ENCODE measurements at places on chromosomes 1 and 21.

GRCh38 chr1:230271300-230272035, 154.7 kb downstream of the PGBD5 start:
- DNase-seq, result peak; percentile 12

- no peak for DNase-seq
Measured at GRCh38 chr1:82597649-82598048, 796.9 kb downstream of the ADGRL2 start.

DNA sequence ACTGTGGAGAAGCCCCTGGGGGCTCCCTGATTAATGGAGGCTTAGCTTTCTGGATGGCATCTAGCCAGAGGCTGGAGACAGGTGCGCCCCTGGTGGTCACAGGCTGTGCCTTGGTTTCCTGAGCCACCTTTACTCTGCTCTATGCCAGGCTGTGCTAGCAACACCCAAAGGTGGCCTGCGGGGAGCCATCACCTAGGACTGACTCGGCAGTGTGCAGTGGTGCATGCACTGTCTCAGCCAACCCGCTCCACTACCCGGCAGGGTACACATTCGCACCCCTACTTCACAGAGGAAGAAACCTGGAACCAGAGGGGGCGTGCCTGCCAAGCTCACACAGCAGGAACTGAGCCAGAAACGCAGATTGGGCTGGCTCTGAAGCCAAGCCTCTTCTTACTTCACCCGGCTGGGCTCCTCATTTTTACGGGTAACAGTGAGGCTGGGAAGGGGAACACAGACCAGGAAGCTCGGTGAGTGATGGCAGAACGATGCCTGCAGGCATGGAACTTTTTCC, 24.8 kb downstream of the PCSK9 start:
- DNase-seq, result no peak

DNA sequence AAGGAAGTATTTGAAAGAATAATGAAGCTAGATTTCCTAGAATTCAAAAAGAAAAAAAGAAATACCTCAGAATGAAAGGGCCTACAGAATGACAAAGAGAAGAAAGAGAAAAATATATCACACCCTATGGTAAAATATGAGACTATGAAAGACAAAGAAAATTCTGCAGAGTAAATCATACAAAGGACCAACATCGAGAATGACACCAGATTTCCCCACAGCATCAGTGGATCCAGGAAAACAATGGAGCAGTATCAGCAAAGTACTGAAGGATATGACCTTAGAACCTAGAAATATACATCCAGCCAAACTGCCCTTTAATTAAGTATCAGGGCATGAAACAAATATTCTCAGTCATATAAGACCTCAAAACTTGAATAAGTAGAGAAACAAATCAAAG, 21.2 kb upstream of the IFNAR2 start:
- no peak for DNase-seq

GRCh38 chr1:99570486-99571089, 75.3 kb upstream of the PALMD start:
- DNase-seq, result no peak

- DNase-seq, result peak; percentile 64
Measured at GRCh38 chr1:201739492-201740085, 89.4 kb upstream of the IPO9 start.

DNA sequence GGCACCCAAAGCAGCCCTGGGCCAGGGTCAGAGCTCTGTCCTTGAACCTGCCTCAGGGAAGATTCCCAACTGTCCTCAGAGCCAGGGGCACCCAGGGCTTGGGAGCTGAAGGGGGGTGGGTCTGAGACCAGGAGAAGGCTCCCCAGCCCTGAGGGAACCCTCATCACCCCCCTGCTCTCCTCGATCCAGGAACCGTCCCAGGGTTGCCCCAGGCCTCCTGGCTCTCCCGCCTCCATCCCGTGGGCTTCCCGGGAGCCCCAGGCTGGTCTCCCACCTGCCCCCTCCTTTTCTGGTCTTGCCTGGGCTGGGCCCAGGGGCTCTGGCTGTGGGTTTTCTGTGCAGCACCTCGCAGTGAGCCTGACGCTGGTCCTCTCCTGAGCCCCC, 6.7 kb upstream of the SAMD11 start:
- peak; percentile 25 for DNase-seq

DNA sequence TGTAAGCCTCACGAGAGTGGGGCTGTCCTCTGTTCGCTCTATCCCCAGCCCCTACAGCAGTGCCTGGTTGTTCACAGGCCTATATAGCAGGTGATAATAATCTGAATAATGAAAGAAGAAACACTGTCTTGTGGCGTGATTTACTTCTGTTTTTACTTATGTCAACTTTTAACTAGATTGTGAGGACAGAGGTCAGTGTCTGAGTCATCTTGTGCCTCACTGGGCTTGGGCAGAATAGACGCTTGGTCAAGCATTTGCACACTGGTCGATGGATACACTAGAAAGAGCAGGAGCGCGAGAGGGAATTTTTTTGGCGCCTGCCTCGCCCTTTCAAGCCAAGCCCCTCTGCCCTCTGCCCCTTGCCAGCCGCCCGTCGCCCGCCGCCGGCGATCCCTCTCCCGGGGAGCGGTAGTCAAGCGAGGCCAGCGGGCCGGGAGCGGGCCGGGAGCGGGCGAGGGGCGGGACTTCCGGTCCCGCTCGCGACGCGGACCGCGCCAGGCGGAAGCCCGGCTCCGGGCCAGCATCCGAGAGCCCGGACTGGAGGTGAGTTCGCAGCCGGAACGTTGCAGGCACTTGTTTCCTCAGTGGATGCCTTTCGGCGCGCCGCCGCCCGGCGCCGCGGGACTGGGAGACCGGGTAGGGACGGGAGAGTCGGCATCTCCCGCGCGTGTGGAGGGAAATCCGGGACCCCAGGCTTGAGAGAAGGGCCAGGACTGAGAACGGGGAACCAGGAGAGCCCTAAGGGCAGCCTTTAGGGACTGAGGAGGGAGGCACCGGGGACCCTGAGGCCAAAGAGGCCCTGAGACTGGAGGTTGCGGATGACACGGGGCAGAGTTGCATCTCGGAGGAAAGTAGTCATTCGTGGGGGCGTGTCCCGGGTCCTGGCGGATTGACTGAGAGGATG, at the start of gene DISP1:
Gene DISP1, plus strand, starts transcription at position 504 of the 904 bp plus-strand sequence. CDS start 127,785 bp downstream, outside the sequence.
- peak; percentile 86 for DNase-seq

DNA sequence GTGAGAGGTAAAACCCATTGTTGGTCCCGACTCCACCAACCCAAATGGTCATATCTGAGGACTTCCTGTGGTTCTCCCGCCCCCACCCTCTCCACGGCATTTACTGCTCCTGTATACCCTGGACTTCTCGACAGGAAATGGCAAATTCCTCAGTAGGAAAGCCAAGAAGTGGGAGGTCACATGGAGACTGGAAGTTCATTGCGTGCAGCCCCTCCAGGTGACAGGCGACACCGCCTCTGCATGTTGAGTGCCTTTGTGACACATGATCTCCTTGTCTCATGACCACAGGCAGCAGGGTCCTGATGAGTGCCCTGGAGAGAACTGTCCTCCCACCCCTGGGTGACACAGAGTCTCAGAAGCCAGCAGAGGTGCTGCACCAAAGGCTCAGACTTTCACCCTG, 24.2 kb downstream of the ERG start:
- DNase-seq, result no peak

DNA sequence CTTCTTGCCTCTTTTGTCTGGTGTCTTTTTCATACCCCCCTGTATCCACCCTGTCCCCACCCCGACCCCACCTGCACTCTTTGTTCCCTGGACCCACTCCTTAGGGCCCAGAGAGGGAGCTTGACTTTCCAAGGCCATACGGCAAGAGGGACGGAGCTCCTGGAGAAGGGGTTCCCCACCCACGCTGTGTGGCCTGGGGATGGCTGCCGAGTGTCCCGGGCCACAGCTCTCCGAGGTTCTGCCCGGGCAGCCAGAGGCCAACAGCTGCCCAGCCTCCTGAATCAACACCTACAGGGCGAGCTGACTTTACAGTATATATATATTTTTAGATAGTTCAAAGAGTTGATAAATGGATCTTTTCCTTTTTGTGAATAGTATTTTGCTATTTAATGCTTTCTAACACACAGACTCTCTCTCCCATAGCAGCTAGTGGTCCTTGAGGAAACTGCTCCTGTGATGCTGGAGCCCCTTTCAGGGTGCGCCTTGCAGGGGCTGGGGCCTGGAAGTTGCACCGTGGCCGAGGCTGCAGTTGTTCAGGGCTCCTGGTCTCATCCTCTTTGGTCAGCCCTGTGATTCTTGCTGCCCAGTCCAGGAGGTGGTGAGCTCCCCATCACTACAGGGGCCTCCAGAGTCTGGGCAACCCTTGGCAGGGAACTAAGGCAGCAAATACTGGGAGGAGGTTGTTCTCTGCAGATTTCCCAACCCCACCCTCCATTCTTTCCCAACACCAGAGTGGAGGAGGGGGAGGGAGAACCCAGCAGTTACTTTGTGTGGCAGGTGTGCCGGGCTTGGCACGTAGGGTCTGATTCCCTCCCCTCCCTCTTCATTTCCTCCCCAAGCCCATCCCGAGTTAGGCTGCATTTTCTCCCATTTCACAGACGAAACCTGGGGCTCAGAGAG, 321.6 kb downstream of the PTPRU start:
- DNase-seq, result no peak

- no peak for DNase-seq
Measured at GRCh38 chr21:35606146-35606545, 454.2 kb downstream of the SETD4 start.

GRCh38 chr1:180194546-180195207, 35.4 kb upstream of the LHX4 start:
- no peak for DNase-seq

GRCh38 chr21:37184784-37185593, 82.1 kb downstream of the VPS26C start:
- no peak for DNase-seq

GRCh38 chr1:215474940-215475339, 92.2 kb upstream of the KCTD3 start:
- DNase-seq, result no peak

DNA sequence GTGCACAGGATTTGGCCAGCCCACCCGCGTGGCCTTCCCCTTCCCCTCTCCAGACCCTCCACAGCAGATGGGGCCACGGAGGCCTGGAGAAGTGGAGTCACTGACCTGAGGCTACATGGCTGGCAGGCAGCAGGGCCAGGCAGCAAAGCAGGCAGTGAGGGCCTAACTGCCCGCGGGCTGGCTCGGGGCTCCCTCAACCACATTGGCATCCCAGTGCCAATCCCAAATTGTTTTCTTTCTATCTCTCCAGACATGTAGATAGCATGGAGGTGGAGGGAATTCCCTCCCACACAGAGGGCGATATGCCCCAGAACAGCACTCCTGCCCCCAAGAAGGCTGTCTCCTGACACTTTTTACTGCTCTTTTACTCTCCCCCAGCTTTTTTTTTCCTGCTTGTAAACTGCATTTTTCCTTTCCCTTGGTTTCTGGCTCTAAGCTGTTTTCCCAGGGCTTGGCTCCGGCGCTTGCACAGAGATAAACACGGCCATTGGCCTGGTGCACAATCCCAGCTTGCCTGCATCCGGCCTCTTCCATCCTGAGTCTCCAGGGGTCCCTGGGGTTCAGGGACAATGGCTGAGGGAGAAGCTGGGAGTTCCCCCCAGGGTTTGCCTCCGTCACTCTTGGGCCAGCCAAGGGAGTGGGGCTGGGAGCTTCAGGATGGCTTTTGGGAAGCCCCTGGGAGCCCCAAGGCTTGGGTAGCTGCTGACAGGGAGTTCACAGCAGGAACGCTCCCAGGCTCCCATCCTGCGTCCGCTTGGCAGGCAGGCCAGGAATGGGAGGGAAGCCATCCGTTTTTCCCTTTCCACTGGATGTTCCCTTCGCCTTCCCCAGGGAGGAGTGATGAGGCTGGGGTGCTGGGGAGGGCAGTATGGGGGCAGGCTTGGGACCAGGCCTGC, 7.0 kb downstream of the EPHX1 start:
- peak; percentile 75 for DNase-seq

DNA sequence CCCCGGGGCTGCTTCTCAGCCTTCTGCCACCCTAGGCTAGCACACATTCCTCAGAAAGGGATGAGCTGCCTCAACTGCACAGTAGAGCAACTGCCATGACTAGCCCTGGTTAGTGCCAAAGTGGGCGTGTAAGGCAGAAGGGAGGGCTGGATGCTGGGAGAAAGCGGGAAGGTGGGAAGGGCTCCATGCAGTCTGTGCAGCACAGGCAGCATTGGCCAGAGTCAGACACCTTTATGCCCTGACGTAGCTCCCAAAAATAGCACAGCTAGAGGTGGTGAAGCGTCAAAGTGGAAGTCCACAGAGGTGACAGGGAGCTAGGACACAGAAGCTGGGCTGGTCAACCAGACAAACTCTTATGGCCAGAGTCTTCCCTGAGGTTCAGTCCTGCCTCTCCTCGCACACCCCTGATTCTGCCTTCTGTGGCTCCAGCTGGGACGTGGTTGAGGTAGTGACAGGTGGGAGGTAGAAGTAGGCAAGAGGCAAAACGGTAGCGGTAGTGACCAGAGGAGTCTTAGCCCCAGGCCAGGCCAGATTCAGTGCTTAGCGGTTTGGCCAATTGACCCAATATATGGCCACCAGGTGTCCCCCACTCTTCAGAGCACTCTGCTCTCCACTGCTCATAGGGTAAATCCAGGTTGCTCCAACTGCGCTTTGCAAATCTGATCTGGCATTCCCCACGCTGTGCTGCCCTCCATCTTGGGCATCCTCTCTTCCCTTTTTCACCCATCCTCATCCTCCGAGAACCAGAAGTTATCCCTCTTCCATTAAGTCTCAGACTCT, 45.6 kb downstream of the DDX20 start:
- no peak for DNase-seq

DNA sequence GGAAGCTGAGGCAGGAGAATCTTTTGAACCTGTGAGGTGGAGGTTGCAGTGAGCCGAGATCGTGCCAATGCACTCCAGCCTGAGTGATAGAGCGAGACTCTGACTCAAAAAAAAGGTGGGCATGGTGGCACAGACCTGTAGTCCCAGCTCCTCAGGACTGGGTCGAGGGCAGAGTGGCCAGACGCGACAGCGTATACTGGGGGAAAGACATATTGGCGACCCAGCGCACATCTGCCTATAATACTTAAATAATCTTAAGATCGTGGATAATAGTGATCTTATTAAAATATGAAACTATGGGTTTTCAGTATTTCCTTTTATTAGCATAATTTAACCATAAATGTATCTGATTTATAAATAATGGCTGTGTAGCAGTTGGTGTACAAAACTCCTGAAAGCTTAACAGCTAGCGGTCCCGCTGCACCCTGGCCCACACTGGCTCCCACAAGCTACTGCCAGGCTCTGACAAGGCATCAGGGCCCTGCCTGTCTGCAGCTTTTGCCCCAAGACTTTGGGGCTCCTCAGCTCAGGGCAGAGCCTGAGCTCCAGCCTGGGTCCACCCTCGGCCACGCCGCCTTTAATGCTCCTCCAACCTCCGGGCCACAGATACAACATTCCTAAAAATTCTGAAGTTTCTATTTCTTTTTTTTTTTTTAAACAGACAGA, 2.7 kb upstream of the AURKAIP1 start:
- no peak for DNase-seq

GRCh38 chr1:11341901-11342552, 69.0 kb downstream of the UBIAD1 start:
- peak; percentile 85 for DNase-seq
